ENCODE measurements at places on chromosomes 11 and 22. TPM values are rescaled to one million over a fixed set of nuclear protein-coding genes. Genes with fewer than 3 reads are reported as not detected.

The FLRT1 gene
- total RNA-seq, result 0.51 TPM

The ARHGAP8 gene
- total RNA-seq, result 9.2 TPM

The POU2F3 gene
- total RNA-seq, result not detected

The SLC25A45 gene
- total RNA-seq, result 9.8 TPM

The AQP11 gene
- 2.3 TPM for total RNA-seq

The PARVG gene
- total RNA-seq, result 0.21 TPM

The PPP1CA gene
- total RNA-seq, result 361 TPM

The C11orf42 gene
- not detected for total RNA-seq

GRCh38 chr11:134537941-134538340 is 125.9 kb upstream of the B3GAT1 start:
- peaks cover 8% of the 10 kb centered on the region for H3K27me3 ChIP-seq
- no peak overlapping the region for H3K27ac ChIP-seq
- no peak overlapping the region for H3K4me3 ChIP-seq
- no peaks in the 10 kb centered on the region for H3K4me1 ChIP-seq
- no peak for DNase-seq

GRCh38 chr22:49620666-49621065 is 207.0 kb downstream of the BRD1 start:
- H3K27me3 ChIP-seq, result no peaks in the 10 kb centered on the region
- no peak overlapping the region for H3K27ac ChIP-seq
- no peak for DNase-seq

- no peak overlapping the region for H3K27ac ChIP-seq
- H3K27me3 ChIP-seq, result no peaks in the 10 kb centered on the region
- no peak overlapping the region for H3K4me3 ChIP-seq
- H3K4me1 ChIP-seq, result no peaks in the 10 kb centered on the region
- H3K36me3 ChIP-seq, result no peaks in the 10 kb centered on the region
- DNase-seq, result no peak
These were observed 275.5 kb downstream of the SOX6 start for GRCh38 chr11:16080688-16081381.

DNA sequence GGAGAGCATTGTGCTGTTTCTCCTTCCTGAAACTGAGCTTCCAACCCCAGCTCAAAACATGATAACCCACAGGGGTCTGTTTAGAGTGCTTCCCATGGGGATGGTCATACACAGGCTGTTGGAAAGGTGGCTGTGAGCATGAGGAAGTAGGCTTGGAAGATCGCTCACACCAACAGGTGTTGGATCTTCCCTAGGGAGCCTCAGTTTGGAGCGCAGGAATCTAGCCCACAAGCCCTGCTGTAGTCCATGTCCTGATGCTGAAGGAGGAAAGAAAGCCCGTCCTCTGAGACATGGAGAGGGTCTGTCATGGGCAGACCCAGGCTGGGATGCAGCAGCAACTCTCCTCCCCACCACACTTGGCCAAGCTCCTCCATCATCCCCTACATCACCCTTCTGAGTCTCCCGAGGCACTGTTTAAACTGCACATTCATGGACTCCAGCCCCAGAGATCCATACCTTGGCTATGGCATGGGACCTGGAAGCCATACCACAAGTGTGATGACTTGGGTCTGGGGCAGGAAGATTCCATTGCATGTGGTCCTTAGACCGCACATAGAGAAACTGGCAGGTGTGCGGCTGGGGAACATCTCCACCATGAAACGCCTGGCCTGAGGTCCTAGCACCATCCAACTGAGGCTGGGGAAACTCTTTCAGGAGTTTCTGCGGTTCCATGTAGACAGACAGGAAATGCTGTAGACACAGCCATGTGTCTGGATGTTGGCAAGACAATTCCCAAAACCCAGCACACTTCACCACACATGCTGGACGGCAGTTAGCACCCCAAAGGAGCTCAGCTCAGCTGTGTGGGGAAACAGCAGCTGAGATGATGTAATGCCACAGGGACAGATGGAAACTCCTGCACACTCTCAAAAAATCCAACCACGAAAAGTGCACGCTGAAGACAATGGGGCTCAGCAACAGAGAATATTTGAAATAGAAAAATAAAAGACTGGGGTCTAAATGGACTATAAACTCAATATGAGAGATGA is 27.6 kb upstream of the TTC12 start:
- no peaks in the 10 kb centered on the region for H3K36me3 ChIP-seq
- no peak overlapping the region for H3K27ac ChIP-seq
- no peaks in the 10 kb centered on the region for H3K4me1 ChIP-seq
- no peak for DNase-seq

GRCh38 chr11:123718469-123718868 is 23.0 kb downstream of the ZNF202 start:
- peaks cover 12% of the 10 kb centered on the region for H3K27me3 ChIP-seq
- H3K4me3 ChIP-seq, result no peak overlapping the region
- no peaks in the 10 kb centered on the region for H3K36me3 ChIP-seq
- no peak for DNase-seq
- no peak overlapping the region for H3K27ac ChIP-seq

GRCh38 chr22:44583061-44583760 is 85.2 kb upstream of the RTL6 start:
- H3K4me3 ChIP-seq, result no peak overlapping the region
- no peak for DNase-seq
- H3K4me1 ChIP-seq, result no peaks in the 10 kb centered on the region
- no peaks in the 10 kb centered on the region for H3K27me3 ChIP-seq
- no peaks in the 10 kb centered on the region for H3K36me3 ChIP-seq
- H3K27ac ChIP-seq, result no peak overlapping the region

DNA sequence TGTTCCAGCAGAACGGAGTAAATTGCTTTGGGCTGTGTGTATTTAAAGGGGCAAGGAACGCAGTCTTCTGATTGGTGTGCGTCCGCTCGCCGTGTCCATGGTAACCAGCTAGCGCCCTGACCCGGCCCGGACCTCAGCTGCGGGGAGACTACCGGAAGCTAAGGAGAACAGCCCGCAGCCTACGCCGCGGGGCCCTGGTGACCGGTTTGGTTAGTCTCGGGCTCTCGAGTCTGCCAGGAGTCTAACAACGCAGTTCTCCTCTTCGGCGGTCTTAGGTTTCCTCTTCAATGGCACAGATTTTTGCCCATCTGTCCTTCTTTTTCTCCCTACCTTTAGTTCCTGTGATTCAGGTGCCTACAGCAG is 3.5 kb upstream of the OR56A3 start:
- no peaks in the 10 kb centered on the region for H3K27me3 ChIP-seq
- no peak overlapping the region for H3K4me3 ChIP-seq
- H3K36me3 ChIP-seq, result no peaks in the 10 kb centered on the region

- no peaks in the 10 kb centered on the region for H3K27me3 ChIP-seq
- no peak overlapping the region for H3K27ac ChIP-seq
- H3K4me3 ChIP-seq, result no peak overlapping the region
- no peak for DNase-seq
- H3K36me3 ChIP-seq, result no peaks in the 10 kb centered on the region
These were observed 1.2 kb downstream of the CPT1B start for GRCh38 chr22:50576806-50577696.

GRCh38 chr11:36465449-36466163 is 44.5 kb downstream of the TRAF6 start:
- H3K27me3 ChIP-seq, result peaks cover 2% of the 10 kb centered on the region
- no peak for DNase-seq
- no peak overlapping the region for H3K27ac ChIP-seq
- no peaks in the 10 kb centered on the region for H3K36me3 ChIP-seq

GRCh38 chr22:45582955-45583320 is 80.3 kb downstream of the FBLN1 start:
- H3K27ac ChIP-seq, result no peak overlapping the region
- no peaks in the 10 kb centered on the region for H3K36me3 ChIP-seq
- no peak for DNase-seq

DNA sequence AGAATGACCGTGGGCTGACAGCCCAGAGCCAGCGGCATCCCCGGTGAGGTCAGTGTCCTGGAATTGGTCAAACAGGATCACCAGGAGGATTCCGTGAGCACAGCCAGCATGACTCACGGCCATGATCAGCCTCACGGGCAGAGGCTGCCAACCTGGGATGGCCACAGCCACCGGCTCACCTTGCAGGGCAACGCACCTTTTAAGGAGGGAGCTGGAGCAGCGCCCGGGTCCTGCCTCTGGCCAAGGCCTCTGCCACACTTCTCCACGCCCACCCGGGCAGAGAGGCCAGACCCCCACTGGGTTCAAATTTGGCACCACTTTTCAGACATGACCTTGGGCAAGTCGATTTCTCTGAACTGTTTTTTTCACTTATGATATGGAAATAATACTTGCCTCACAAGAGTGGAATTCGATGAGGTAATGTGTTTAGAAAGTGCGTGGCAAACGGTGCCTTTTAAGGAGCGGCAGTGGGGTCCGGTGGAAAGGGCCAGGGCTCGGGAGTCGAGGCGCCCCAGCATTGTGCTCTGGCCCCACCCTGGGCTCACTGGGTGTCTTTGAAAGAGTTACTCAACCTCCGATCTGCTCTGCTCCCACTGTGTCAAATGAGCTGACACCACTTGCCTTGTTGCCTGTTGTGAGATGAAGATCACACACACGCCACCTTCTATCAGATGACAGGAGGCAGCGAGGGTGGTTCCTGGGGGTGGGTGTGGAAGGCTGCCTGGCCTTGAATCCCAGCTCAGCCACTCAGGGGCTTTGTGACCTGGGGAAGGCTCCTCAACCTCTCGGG is 16.0 kb downstream of the TXN2 start:
- no peaks in the 10 kb centered on the region for H3K27me3 ChIP-seq
- peaks cover 68% of the 10 kb centered on the region for H3K4me1 ChIP-seq
- H3K4me3 ChIP-seq, result no peak overlapping the region
- no peaks in the 10 kb centered on the region for H3K36me3 ChIP-seq
- peak; percentile 85 for DNase-seq

GRCh38 chr22:27857443-27857842 is 55.9 kb upstream of the MN1 start:
- no peaks in the 10 kb centered on the region for H3K4me1 ChIP-seq
- peaks cover 24% of the 10 kb centered on the region for H3K36me3 ChIP-seq
- no peak overlapping the region for H3K4me3 ChIP-seq
- no peaks in the 10 kb centered on the region for H3K27me3 ChIP-seq
- no peak for DNase-seq
- H3K27ac ChIP-seq, result no peak overlapping the region

- no peak overlapping the region for H3K4me3 ChIP-seq
- DNase-seq, result no peak
- H3K27me3 ChIP-seq, result no peaks in the 10 kb centered on the region
- no peaks in the 10 kb centered on the region for H3K4me1 ChIP-seq
- no peaks in the 10 kb centered on the region for H3K36me3 ChIP-seq
These were observed 52.3 kb downstream of the RAB38 start for GRCh38 chr11:88122956-88123355.

GRCh38 chr11:4054643-4055042 is 40.0 kb upstream of the RRM1 start:
- no peaks in the 10 kb centered on the region for H3K4me1 ChIP-seq
- H3K4me3 ChIP-seq, result no peak overlapping the region
- H3K27ac ChIP-seq, result no peak overlapping the region
- no peak for DNase-seq

- DNase-seq, result no peak
- H3K4me3 ChIP-seq, result no peak overlapping the region
- no peak overlapping the region for H3K27ac ChIP-seq
- H3K4me1 ChIP-seq, result peaks cover 23% of the 10 kb centered on the region
These were observed 21.9 kb upstream of the MOB2 start for GRCh38 chr11:1508491-1508891.

DNA sequence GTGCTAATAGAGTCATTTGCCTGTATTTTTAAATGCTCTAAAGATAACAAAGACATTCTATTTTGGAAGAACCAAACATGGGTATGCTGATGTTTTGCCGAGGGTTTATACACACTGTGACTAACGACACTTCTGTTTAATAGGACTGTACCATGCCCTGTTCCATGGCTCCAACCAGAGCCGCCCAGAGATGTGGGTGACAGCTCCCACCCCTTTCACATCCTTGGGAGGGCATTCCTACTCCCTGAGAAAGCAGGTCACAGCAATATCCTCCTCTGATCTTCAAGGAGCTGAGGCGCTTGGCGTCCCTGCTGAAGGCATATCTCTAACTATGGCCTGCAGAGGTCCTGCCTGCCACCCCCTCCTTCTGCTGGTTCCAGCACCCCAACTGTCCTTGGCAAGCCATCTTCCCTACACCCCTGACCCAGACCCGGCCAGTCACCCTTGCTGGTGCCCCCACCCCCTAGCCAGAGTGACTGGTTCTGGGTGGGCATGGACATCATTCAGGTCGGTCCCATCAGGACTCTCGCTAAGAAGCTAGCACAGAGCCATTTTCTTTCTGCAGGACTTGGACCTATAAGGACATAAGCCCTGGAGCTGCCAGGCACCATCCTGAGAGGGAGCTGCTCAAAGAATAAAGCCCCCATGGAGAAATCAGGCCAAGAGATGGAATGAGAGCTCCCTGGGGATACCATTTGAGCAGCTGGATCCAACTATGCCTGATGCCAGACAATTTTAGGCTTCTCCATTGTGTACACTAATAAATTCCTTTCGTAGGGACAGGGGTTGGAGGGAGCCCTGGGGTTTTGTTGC is 381.3 kb downstream of the CTTN start:
- no peak overlapping the region for H3K4me3 ChIP-seq
- no peak for DNase-seq
- H3K36me3 ChIP-seq, result no peaks in the 10 kb centered on the region
- no peaks in the 10 kb centered on the region for H3K4me1 ChIP-seq
- no peaks in the 10 kb centered on the region for H3K27me3 ChIP-seq

DNA sequence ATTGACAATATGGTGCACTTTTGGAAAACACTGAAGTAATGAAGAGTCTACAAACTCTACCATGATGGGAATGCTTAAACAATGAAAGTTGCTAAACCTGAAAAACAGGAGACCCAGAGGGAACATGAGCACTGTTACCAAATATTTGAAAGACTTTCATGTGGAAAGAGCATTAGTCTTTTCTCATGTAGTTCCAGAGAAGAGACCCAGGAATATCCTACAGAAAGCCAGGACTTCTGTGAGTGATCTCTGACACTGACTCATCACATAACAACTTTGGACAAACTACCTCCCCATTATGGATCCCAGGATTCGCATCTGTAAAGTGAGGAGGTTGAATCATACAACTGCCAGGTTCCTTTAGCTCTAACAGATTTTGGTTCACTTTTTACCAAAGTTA is 62.2 kb downstream of the FAM181B start:
- no peak overlapping the region for H3K4me3 ChIP-seq
- no peaks in the 10 kb centered on the region for H3K27me3 ChIP-seq
- no peak overlapping the region for H3K27ac ChIP-seq
- DNase-seq, result no peak
- no peaks in the 10 kb centered on the region for H3K36me3 ChIP-seq

GRCh38 chr22:20419664-20419951 is 18.0 kb downstream of the SCARF2 start:
- no peak overlapping the region for H3K27ac ChIP-seq
- no peak for DNase-seq
- no peaks in the 10 kb centered on the region for H3K27me3 ChIP-seq
- H3K4me1 ChIP-seq, result no peaks in the 10 kb centered on the region
- no peaks in the 10 kb centered on the region for H3K36me3 ChIP-seq
- H3K4me3 ChIP-seq, result no peak overlapping the region

- H3K36me3 ChIP-seq, result no peaks in the 10 kb centered on the region
- no peaks in the 10 kb centered on the region for H3K27me3 ChIP-seq
- H3K4me3 ChIP-seq, result no peak overlapping the region
- DNase-seq, result no peak
These were observed 72.5 kb downstream of the C11orf65 start for GRCh38 chr11:108394744-108395284.

Data from Panc1 (cell line).